ENCODE measurements at places on chromosomes 2 and 18.
A peak's percentile ranks its signal among the peaks of the same experiment; 100 is the strongest.

DNA sequence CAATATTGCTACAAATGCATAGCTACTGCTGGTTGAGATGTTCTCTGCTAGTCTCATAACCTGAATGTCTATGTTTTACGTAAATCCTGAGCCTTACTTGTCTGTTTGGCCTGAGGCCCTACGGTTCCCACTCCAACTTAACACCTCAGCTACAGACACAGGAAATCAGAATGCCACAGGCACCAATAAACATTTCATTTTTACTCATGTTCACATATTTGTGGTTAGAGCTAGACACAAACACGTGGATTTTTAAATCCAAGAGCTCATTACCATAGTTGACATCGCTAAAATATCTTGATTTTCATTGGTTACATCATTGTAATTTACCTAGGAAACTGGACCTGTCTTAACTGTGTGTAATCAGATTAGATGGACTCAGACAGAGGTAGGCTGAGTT is 263.8 kb upstream of the CDH19 start:
- no peak for DNase-seq

- DNase-seq, result no peak
These were observed 9.3 kb downstream of the OTX1 start for GRCh38 chr2:63059793-63060471.

GRCh38 chr2:60214626-60214875 is 338.9 kb downstream of the BCL11A start:
- no peak for DNase-seq

DNA sequence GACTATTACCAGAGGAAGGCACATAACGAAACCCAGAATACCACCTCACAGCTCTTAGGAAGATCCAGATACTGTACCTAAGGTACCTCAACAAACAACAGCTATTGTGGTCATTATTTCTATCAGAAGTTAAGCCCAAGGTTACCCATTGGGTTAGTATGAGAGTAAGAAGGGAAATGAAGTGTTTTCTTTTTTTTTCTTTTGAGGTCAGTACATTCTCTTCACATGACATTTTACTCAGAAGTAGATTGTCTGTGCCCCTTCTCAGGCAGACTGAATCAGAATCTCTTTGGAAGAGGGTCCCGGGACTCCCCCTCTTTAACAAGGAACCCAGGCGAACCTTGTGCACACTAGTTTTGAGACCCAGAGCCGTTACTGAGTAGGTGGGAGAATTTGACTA is 233.7 kb upstream of the CXCR4 start:
- DNase-seq, result no peak

- peak; percentile 21 for DNase-seq
These were observed 2.4 kb downstream of the MARS2 start for GRCh38 chr2:197707316-197708213.

DNA sequence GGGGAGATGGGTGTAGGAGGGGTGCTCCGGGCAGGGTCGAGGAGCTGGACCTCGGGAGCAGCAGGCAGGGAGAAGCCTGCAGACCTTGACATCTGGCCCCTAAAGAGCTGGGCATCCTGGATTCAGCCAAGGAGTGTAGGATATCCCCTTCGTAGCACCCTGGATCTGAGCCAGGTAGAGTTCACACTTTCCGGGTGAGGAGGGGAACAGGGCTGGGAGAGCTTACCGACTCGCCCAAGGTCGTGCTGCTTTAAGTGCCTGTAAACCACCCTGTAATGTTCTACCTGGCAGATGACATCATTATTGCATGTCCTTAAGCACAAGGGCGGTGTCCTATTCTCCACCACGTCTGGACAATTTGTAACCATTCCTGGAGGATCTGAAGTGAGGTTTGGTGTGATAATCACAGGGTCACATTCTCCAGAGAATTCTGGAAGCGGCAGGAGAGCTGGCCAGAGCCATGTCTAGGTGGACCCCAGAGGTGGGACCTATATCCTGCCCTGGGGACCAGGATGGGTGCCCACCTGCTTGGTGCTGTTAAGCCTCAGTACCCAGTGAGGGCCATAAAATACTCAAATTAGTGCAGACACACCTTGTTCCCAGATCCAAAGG is 14.6 kb downstream of the ITM2C start:
- DNase-seq, result no peak

GRCh38 chr18:35245719-35246317 is 5.0 kb downstream of the ZNF397 start:
- no peak for DNase-seq

DNA sequence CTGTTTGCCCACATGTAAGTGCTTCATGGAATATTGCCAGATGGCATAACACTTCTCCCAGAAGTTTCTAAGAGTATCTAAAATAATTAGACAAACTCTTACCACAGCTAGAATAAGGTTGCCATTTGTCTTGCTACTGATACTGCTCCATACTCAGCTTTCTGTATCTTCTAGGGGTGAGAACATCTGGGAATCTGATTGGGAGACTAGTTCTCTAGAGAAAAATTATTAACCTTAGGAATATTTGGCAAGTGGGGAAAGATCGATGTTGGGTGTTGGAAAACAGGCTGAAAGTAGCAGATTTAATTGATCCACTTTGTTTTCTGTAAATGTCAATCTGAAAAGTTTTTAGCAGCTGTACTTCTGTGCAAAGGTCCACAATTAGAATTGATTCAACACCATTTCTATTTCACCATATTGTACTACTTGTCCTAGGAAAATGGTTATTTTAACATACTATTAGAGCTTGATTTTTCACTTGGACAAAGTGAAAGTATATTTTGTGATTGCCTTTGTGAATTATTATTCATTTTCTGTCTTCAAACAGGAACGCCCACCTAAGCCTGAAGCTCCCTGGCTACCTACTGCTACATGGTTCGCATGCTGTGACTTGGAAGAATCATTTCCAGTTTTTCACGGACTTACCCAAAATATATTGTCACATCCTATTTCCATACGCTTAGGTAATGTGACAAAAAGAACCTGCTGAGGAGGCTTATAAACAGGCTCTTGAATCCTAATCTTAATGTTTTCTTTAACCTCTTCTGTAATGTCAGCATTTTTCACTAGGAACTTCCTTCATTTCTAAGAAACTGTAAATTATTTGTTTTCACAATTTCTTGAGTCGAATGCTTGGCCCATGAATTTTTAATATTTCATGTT is 147.7 kb downstream of the TRABD2A start:
- no peak for DNase-seq

DNA sequence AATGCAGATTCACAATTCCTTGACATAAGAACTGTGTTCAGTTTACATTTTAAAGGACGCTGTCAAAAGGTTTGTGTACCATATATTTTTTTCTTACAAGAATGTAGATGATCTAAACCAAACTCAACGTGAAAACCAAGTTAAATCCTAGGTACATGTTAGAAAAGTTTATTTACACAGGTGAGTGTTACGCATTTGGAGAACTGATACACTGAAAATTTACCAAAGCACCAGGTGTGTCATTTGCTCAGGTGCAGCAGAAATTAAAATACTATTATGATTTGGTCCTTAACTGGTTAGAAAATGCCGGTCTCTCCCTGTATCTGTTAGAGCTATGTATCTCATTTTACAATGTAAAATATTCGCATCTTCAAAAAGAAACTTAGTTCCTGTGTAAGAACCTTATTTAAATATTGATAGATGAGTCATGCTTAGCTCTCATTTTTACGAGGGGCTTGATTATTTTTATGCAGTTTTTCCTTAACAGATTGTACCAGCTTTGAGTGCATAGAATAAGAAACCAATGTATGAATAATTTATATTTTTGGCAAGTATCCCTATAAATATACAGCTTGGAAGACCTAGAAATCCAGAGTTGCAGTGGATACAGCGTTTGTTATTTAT is 25.1 kb downstream of the MFF start:
- DNase-seq, result no peak

- no peak for DNase-seq
These were observed 44.7 kb downstream of the TGFA start for GRCh38 chr2:70508711-70509462.

DNA sequence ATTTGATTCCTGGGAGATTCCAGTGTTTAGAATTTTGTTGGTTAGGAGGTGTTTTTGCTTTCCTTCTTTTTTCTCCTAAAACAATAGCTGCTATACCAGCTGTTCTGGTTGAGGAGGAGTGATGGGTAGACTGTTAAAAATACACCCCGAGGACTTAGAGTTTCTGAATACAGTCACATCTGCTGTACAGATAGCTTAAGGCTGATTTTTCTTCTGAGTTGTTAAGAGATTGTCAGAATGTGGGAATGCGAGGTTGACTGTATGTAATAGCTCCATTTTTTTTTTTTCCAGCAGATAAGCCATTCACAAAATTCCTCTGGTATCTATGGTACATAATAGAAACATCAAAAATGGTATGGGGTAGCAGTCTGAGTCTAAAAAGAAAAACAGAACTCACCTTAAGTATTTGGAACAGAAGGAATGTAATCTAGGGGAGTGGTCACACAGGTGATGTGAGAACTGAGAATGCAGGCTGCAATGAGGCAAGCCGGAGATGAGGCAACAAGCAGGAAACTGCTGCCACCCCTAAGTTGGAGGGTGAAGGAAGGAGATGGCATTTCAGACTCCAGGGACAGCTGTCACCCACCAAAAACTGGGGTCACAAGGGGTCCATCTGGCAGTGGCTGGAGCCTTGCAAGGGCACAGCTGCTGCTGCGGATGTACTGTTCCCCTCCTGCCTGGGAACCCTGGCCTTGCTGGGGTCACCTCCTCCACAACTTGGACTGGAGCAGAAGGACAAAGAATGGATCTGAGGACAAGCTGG is 2.4 kb downstream of the DGKD start:
- no peak for DNase-seq

- DNase-seq, result no peak
These were observed 8.1 kb upstream of the CCL20 start for GRCh38 chr2:227805578-227805977.

GRCh38 chr18:57737400-57738060 is 65.6 kb downstream of the ATP8B1 start:
- peak; percentile 10 for DNase-seq

GRCh38 chr2:64390586-64390985 is 63.4 kb upstream of the LGALSL start:
- no peak for DNase-seq

DNA sequence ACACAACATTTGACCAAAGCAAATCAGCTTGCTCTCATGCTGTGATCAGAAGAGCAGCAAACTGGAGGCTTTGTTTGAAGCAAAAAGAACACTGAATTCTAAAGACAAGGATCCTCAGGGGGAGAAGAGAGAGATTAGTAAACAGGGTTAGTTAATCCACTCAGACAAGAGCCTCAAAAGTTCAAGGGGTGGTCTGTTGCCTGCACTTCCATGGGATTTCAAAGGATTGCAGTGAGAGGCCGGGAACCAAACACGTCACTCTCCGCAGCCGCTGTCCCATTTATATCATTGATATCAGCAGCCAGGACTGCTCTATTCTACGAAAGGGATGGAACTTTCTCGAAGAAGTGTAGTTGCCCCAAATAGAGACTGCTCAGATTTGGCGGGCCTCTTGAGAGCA is 97.8 kb upstream of the SP3 start:
- no peak for DNase-seq

GRCh38 chr2:174477759-174478158 is 9.1 kb downstream of the GPR155 start:
- DNase-seq, result no peak

DNA sequence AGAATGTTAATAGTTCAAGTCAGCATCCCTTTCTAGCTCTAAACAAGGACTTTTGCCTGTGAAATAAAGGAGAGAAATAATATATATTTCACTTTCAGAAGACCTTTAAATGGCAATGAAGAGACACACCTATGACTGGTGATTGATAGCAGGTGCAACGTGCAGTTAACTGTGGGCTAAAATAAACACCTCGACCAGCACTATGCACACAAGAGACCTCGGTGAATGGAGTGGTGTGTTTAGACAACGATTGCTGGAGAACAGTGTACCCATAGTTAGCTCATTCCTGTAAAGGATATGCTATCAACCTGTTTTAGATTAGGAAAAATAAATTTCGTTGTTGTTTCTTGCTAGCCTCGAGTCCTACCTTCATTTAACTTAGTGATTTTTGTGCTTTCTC is 143.4 kb downstream of the NR4A2 start:
- DNase-seq, result no peak

- DNase-seq, result no peak
These were observed 132.9 kb upstream of the HDAC4 start for GRCh38 chr2:239533569-239534316.
